ENCODE measurements at places on chromosomes 7 and 10.

DNA sequence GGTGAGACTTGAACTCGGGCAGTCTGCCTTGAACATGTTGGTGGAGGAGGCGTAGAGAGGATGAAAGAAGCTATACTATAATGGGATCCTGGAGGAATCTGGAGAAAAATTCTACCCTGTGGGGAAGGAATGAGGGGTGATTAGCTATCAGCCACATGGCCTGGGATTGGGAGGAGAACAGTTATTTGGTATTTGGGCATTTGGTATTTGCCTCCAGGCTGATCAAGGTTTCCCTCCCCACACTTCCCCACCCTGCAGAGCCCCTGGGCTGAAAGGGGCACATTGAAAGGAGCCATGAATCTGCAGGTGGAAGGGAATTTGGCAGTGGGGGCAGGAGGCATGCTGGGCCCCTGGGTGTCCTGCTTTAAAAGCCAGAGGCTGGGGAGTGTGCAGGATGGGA lies 235.3 kb downstream of the INHBA start:
- no peak for DNase-seq

GRCh38 chr10:14571866-14572507 lies 202.7 kb downstream of the FAM107B start:
- peak; percentile 60 for DNase-seq

- DNase-seq = no peak
Measured at GRCh38 chr7:81140252-81140651, 221.4 kb upstream of the SEMA3C start.

- no peak for DNase-seq
Measured at GRCh38 chr7:44978511-44979366, at the start of gene MYO1G. Gene MYO1G (minus strand): TSS chr7:44979015. CDS start chr7:44978961, 54 bp downstream.

DNA sequence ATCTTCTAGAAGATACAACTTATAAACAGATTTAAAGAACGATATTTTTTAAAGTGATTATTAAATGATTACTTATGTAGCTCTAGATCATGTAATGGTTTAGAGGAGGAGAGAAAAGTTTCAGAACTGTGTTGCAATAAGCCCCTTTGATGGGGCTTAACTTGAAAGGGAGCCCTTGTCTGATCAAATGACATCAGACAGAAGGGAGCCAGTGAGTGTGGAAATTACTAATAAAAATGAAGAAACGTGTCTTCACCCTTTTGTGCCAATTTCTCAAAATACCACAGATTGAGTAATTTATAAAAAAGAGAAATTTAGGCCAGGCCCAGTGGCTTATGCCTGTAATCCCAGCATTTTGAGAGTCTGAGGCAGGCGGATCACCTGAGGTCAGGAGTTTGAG lies 318.2 kb downstream of the EXOC4 start:
- DNase-seq = no peak

DNA sequence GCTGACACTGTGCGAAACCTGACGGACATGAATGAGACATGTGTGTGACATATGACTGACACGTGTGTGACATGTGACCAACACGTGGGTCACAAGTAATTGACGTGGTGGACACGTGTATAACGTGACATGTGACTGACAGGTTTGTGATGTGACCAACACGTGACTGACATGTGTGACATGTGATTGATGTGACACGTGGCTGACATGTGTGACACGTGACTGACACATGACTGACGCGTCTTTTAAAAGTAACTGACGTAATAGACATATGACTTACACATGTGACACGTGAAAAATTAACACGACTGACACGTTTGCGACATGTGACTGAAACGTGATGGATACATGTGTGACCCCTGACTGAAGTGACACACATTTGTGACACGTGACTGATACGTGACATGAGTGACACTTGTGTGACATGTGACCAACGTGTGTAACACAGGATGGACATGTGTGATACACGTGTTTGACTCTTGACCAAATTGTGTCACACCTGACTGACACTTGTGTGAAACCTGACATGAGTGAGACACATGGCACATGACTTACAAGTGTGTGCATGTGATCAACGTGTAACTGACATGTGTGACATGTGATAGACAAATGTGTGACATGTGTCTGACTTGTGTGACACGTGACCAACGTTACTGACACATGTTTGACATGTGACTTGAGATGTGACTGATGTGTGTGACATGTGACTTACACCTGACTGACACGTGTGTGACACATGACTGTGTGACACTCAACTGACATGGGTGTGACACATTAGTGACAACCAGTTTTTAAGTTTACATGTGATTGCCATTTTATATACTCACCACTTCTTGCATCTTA lies 56.9 kb downstream of the ZNF92 start:
- no peak for DNase-seq

GRCh38 chr7:47191316-47191715 lies 390.6 kb downstream of the TNS3 start:
- no peak for DNase-seq

DNA sequence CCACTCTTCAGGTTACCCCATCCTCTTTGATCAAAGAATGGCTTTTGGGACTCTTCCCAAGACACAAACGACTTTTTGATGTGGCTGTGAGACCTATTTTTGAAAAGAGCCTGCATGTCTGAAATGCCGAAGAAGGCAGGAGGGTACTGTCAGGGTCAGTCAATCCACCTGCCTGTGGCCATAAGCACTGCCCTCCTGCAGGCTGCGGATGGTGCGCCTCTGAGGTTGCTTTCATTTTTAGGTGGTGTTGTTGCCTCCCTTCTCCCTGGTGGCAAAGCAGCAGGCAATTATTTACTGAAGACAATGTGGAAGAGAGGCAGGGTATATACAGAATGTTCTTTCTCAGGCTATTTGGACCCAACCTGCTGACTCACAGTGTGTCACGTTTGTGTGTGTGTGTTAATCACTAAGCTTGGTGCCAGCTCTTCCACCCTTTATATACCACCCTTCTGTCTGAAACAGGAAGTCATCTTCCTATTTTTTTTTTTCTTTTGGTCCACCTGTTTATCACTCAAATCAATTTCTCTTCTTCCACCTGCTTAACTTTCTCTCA lies 1421.2 kb upstream of the CELF2 start:
- peak; percentile 8 for DNase-seq

GRCh38 chr10:35377050-35377728 lies 40.9 kb downstream of the CCNY start:
- no peak for DNase-seq

DNA sequence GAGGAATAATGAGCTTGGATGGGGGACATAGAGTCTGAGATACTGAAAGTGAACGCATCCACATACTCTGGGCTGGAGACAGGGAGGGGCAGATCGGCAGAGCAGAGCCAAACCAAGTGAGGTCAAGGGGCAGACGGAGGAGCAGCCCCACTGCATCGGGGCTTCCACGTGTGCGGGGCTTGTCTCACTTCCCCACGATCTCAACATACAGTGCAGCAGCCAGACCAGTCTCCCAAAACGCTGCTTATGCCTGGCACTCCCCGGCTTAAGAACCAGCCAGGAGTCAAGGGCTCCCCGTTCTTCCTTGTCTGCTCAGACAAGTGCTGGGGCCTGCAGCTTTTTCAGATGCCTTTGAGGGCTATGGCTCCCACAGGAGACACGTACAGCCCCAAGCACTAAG lies 43.6 kb downstream of the PARP12 start:
- no peak for DNase-seq

DNA sequence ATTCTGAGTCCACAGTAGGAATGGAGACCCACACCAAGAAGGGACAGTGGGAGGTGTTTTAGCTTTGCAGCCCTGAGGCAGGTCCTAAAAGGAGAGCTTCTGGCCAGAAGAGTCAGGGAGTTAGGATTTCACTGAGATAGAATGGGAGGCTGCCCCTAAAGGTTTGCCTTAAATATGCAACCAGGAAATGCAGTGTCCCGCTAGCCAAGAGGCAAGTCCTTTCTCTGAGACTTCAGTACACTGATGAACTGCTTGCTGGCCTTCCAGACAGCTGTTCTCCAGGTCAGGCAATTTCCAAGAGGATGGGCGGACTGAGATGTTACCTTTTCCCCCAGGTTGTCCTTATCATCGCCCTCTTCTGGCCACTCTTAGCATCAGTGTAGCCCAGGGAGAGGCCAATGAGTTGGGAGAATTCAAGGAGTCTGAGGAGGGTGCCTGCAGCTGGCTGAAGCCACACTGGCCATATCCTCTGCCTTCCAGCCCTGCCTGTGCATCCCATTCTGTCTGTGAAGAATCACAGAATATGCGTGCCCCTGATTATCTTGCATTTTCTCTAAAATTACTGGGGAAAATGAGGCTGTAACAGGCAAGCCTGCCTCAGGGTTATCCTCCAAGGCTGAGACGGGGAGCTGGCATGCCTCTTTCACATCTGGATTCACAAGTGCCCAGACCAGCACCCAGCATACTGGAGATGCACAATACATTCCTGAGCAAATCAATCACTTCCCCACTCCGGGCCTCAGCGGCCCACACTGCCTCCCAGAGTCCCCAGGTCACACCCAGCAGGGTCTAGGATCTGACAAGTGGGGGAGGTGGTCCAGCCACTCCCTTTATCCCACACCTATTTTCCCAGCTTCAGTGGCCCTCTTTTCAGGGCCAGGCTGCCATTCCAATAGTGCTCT lies 2.4 kb downstream of the TLL2 start:
- DNase-seq = peak; percentile 25

- DNase-seq = peak; percentile 73
Measured at GRCh38 chr10:29496341-29497162, 138.2 kb downstream of the SVIL start.

- DNase-seq = no peak
Measured at GRCh38 chr7:7792056-7792455, 73.6 kb upstream of the RPA3 start.

DNA sequence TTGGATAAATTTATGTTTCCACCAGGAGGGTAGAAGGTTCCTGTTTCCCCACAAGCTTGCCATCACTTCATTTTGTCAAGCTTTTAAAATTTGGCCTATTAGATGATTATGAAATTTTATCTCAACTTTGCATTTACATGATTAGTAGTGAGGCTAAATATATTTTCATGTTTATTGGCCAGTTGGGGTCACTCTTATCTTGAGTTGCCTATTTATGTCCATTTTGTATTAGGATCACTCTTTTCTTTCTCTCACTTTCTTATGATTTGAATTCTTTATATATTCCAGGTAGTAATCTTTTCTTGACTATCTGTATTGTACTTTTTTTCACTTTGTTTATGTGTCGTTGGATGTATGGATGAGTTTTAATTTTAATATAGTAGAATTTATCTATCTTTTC lies 218.6 kb upstream of the SLC26A5 start:
- no peak for DNase-seq

- peak; percentile 54 for DNase-seq
Measured at GRCh38 chr7:81937091-81937490, 167.2 kb upstream of the HGF start.

- DNase-seq = no peak
Measured at GRCh38 chr10:115849197-115849596, 423.8 kb downstream of the GFRA1 start.

DNA sequence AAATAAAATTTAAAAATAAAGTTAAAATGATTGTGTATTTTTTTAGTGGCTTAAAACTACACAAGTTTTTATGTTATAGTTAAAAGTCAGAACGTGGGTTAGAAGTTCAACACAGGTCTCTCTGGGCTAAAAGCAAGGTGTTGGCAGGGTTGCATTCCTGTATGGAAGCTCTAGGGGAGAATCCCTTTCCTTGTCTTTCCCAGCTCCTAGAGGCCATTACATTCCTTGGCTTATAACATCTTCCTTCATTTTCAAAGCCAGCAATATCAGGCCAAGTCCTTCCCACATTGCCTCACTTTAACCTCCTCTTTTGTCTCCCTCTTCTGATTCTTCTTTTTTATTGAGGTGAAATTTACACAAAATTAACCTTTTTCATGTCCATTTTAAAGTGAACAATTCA lies 52.4 kb upstream of the EEPD1 start:
- no peak for DNase-seq

- DNase-seq = peak; percentile 72
Measured at GRCh38 chr7:123538189-123538714, 3.9 kb upstream of the IQUB start.

DNA sequence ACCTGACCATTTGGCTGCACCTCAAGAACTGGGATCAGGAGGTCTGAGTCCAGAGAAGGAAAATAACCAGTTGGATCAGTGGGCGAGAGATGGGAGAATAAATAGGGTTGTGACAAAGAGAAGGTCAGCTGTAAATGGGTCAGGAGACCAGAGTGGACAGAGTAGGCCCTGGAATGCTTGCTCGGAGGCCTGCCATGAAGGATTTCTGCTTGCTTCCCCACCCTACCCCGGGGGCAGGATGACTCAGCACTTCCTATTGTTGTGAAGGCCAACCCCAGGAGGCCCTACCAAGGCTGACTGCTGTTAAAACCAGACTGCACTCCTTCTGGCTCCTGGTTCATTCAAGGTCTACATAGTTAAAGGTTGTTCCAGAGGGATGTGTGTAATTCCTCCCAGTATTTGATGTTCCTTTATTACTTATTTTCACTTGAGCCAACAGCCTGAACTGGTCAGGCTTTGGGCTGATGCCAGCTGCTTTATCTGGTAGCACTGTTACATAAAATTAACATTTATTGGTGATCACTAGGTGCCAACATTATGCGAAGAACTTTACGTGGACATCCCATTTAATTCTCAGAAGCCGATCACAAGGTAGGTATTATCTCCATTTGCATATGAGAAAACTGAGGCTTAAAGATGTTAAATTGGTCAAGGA lies 27.3 kb upstream of the IFRD1 start:
- peak; percentile 96 for DNase-seq

DNA sequence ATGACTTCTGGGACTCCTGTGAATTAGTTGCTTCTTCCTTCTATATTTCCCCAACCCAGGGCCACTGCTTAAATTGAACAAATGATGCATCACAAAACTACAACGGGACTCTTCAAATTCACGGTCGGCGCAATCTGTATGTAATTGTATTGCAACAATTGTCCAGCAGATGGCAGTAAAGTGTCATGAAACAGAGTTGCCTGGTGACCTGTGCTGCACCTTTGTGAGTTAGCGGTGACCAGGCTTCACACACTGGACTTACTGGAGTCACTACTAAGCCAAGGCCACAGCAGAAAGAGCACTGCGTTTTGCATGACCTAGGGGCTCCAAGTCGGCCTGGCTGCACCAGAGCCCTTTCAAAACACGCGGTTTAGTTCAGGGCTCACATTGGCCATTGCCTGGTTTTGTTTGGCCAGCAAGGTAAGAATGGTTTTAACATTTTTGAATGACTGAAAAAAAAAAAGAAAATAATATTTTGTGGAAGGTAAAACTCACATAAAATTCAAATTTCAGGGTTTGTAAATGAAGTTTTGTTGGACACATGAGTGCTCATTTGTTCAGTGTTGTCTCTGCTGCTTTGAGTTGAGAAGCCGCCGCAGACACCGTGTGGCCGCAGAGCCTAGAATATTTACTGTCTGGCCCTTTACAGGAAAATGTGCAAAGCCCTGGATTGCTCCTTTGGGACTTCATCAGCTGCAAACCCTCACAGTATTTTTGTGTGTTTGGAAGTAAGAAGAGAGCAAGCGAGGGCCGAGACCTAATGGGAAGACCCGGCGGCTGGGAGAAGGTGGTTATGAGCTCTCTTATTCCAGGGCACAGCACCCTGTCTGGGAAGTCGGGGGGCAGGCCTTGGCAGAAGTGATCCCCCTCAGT lies 23.2 kb upstream of the ZNF32 start:
- DNase-seq = peak; percentile 86

GRCh38 chr10:96743988-96744585 lies 23.8 kb upstream of the PIK3AP1 start:
- peak; percentile 21 for DNase-seq

Data from fibroblast of pulmonary artery (primary cell).